Activated naive CD4-positive, alpha-beta T cell treated with Interleukin-2 at 50 U/mL for 16 hours (primary cell): ENCODE measurements at places on chromosomes 1 and 21.

GRCh38 chr1:32890516-32891240 is 4.4 kb downstream of the HPCA start:
- no peak for DNase-seq

- DNase-seq = peak; percentile 58
These were observed 90.7 kb upstream of the VAMP3 start for GRCh38 chr1:7680207-7680954.

GRCh38 chr1:227726924-227727599 is 8.0 kb downstream of the JMJD4 start:
- no peak for DNase-seq

DNA sequence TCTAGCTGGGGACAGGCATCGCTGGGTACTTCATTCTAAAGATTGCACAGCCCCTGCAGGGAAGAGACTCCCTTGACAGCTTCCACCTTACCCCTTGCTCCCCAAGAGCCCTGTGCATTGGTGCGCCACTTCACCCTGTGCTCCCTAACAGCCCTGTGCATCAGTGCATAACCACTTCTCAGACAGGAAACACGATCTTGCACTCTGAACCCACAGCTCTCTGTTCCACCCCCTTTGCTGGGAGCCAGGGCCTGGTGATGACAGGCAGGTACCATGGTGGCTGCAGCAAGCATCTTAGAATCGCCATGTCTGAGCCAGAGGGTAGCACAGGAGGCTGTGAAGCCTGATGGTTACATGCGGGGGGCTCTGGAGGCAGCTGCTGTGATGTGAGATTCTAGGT is 5.0 kb downstream of the ALPL start:
- no peak for DNase-seq

- DNase-seq = no peak
These were observed 24.6 kb downstream of the UBE4B start for GRCh38 chr1:10057343-10057742.

GRCh38 chr1:31239653-31240241 is at the start of gene NKAIN1:
TSS of gene NKAIN1 (minus strand) at chr1:31239887. CDS start at chr1:31239547, 340 bp downstream.
- DNase-seq = no peak

DNA sequence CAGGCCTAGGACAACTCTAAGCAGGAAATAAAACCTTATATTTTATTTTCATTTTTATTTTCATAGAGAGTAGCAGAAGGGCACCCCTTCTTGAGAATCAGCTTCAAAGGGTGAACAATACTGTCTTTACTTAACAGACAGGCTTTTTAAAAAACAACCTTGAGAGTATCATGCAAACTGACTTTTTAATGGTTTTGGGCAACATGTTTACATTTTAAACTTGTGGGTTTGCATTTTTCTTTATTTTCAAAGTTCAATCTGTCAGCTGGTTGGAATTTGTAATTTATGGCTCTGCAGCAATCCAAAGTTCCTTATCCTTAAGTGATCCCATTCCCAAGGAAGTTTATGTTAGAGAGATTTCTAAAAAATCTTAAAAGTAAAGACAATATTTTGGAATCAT is 392.3 kb upstream of the ADAMTS5 start:
- DNase-seq = no peak

- no peak for DNase-seq
These were observed 1.7 kb upstream of the MIB2 start for GRCh38 chr1:1613509-1614082.

DNA sequence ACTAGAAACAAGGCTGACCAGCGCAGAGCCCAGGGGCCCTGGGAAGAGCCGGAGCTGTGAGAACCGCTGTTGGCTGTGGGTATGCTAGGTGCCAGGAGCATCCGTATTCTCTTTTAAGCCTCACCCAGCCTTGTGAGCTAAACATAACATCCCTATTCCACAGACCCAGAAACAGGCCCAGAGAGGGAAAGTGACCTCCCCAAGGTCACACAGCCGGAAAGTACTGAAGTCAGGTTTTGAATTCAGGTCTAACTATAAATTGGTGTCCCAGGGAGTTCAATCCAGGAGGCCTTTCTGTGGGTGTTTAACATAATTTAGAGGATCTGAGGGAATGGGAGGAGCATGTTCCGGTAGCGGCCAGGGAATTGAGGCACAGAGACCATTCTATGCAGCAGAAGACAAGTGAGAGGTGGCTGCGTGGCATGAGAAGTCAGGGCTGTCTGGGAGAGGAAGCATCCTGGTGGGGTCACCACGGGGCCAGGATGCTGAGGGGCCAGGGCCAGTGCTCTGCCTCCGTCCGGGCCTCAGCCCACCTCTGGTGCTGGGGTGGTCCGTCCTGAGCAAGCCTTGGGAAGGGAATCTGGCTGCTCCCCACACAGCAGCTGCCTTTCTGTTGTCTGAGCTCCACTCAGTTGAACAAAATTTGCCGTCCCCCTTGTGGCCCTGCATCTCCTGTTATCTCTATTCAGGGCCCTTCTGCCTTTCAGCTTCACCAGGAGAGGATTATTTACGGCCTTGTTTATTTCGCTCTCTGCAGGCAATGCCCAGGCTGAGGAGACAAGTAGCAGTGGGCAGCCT is 338.8 kb upstream of the VAMP3 start:
- no peak for DNase-seq

DNA sequence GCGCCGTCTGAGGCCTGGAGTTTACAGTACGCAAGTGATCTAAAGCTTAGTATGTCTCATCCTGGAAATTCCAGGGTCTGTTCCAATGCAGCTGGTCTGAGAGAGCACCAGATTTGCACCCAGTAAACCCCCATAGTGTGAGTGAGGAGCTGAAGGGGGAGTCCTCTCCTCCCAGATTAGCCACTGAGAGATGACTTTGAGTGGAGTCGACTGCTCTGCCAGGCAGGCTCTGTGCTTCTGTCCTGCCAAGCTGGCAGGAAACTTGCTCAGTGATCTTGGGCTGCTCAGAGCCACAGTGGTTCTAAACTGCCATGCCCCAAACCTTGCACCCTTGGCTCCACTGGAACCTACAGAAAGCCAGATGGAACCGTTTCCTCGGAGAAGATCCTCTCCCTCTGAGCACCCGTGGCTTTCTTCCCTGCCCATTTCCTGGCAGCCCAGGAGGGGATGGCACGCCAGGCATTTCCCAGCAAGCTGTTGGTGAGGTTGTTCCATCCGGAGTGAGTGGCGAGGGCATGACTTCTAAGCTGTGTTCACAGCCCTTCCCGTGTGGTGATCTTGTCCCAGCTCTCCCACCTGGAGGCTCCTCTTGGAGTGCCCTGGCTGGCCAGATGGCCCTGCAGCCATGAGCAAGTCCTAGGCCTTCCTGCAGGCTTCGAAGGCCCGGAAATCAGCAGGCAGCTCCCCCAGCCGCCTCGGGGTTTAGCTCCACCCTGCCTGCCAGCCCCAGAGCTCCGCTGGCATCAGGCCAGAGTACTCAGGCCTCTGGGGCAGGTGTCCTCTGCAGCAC is 125.9 kb upstream of the VAMP3 start:
- DNase-seq = no peak

GRCh38 chr1:191970116-191970515 is 188.1 kb upstream of the RGS18 start:
- no peak for DNase-seq

DNA sequence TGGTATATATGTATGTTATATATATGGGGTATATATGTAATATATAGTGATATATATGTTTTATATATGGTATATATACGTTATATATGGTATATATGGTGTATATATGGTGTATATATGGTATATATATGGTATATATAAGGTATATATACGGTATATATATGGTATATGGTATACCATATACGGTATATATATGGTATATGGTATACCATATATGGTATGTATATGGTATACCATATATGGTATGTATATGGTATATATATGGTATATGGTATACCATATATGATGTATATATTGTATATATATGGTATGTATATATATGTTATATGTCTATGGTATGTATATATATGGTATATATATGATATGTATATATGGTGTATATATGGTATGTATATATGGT is 447.7 kb upstream of the USP24 start:
- DNase-seq = no peak
